Activated T-cell treated with anti-CD3 and anti-CD28 coated beads for 4 hours (primary cell): ENCODE measurements at places on chromosomes 7 and 10.

DNA sequence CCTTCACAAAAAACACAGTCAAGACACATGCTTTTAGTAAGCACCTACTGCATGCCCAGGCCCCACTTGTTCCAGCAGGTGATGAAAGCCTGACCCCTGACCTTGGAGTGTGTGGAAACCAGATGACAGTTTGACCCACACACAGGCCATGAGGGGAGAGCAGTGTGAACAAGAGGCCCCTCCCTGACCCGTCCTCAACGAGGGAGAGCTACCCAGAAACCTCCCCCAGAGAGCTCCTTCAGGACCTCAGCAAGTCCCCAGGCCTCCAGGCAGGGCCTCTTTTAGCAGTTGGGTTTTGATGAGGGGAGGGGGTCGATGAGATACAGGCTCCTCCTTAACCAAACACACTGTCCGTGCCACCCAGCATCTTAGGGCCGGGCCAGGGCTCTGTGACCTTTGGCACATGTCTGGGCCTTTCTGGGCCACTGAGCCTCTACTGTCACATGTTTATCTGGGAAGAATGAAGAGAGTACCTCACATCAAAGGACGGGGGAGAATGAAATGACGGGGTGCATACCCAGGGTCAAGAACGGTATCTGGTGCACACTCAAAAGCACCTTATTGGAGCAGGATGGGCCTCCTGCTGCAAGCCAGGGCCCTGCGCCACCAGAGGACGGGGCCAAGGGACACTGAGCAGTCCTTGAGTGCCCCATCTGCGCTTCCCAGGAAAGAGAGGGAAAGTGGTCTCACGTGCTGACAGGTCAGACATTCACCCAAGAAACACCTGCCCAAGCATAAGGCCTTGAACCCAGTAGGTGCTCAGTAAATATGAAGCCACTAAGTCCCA is 202.6 kb upstream of the ZMIZ1 start:
- DNase-seq = no peak

DNA sequence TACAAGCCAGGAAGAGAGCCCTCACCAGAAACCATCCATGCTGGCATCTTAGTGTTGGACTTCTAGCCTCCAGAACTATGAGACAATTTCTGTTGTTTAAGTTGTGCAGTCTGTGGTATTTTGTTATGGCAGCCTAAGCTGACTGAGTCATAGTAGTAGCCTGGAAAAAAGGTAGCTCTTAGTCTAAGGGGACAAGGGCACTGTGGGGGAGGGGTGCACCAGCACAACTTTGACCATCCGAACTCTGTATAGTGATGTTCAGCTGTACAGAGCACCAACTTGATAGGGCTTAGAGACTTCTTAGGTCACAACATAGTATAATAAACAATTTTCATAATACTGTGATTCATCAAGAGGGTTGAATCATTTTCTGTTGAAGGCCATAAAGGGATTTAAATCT is 14.3 kb downstream of the EIF4EBP2 start:
- DNase-seq = no peak

DNA sequence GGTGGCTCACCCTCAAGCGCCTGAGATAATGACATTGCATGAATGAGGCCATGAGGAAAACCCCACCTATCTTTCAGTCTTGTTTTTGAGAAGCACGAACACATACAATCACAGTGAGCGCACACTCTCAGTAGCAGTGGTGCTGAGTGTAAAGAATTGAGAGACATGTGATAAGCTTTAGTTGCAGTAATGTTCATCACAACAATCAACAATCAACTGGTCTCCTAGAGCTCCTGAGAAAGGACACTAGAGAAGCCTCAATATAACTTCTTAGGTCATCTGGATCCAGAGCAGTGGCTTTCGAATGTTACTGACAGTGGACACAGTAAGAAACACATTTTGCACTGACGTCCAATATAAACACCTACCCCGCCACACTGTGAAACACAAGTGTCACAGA is 12.8 kb downstream of the ERLIN1 start:
- no peak for DNase-seq

- no peak for DNase-seq
These were observed 82.0 kb downstream of the ELFN1 start for GRCh38 chr7:1752111-1752510.

DNA sequence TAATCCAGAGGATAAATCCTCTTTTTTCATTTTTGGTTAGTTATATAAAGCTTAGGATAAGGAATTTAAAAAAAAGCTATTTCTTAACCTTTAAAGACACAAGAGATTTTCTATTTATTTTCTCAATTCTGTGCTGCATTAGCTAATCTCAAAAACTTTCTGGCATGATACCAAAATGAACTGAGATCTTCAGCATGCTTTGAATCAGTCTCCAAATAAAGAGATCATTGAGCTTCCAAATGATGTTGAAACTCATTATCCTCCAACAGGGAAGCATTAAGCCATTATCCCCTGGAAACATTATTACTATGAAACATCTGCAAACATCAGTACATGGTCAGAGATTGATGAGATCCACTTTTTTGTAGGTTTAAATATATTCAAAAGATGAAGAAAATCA is 350.3 kb upstream of the TEX47 start:
- no peak for DNase-seq

GRCh38 chr10:112026438-112026837 is 157.1 kb downstream of the GPAM start:
- no peak for DNase-seq

GRCh38 chr7:7385421-7385820 is 150.3 kb downstream of the COL28A1 start:
- DNase-seq = no peak

- no peak for DNase-seq
These were observed 370.8 kb downstream of the PLXNA4 start for GRCh38 chr7:132205509-132205908.

DNA sequence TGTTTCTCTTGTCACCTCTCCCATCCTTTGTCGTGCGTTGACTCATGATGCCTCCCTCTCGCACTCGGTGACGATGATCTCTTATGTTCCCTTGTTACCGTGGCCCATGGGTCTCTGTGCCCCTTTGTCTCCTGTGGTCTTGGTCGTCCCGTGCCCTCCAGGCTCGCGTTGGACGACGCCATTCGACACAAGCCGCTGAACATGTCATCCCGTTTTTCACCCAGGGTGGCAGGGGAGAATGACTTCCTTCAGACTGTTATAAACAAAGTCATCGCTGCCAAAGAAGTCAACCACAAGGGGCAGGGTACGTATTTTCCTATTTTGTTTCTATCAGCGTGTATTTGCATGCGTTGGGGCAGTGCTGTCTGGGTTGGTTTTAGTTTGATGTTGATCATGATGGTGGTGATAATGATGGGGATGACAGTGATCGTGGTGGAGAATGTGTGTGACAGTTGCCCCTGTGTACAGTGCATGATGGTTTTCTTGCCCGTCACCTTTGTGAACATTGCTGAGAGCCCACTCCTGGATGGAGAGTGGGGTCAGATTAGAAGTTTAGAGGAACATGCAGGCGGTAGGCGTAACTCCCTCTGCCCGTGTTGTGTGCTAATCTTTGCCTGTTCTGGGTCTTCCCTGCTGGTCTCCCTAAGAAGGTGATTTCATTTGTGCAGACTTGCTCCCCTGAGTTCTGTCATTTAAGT is 107.0 kb downstream of the DOCK1 start:
- no peak for DNase-seq

- no peak for DNase-seq
These were observed 78.6 kb upstream of the GLI3 start for GRCh38 chr7:42315631-42316030.

DNA sequence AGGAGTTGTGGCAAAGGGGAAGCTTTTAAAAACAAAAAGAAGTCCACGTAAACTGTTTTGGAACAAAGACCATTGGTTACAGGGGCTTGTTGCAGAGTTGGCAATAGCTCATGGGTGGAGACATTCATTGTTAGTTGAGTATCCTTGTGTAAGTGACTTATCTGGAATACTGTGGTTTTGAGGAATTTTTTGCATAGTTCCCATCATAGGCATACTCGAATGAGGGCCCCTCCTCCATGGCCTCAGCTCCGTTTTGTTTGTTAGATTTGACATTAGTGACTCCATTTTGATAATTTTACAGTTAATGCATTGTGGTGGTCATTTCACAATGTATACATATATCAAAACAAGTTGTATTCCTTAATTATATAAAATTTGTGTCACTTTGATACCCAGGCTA is 12.8 kb upstream of the SMKR1 start:
- no peak for DNase-seq

DNA sequence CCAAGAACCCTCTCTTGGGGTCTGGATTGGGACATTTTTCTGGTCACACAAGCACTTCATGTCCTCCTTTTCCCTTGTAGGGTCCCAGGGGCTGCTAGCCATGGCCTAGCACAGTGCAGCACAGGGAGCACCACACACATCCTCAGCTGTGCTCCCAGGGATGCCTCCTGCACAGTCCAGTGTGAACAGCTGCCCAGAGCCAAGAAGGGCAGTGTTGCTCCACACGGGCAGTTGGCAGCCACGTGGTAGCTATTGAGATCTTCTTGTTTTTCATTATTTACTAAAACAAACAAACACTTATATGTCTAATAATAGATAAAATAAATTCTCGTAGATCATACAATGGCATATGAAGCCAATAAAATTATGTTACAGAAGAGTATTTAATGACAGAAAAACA is 13.9 kb upstream of the LANCL2 start:
- no peak for DNase-seq

DNA sequence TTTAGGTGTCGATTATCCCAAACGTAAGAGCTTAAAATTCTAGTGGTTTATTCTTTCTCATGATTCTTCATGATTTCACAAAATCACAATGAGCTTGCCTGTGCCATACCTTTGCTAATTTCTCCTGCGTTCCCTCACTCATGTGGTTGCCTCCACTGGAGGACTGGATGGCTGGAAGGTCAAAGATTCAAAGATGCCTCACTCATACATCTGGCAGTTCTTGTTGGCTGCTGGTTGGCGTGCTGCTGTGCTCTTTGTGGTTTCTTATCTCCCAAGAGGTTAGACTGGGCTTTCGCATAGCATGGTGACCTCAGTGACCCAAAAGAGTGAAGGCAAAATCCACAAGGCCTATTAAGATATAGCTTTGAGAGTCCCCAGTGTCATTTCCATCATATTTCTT is 877.6 kb upstream of the AUTS2 start:
- DNase-seq = no peak

DNA sequence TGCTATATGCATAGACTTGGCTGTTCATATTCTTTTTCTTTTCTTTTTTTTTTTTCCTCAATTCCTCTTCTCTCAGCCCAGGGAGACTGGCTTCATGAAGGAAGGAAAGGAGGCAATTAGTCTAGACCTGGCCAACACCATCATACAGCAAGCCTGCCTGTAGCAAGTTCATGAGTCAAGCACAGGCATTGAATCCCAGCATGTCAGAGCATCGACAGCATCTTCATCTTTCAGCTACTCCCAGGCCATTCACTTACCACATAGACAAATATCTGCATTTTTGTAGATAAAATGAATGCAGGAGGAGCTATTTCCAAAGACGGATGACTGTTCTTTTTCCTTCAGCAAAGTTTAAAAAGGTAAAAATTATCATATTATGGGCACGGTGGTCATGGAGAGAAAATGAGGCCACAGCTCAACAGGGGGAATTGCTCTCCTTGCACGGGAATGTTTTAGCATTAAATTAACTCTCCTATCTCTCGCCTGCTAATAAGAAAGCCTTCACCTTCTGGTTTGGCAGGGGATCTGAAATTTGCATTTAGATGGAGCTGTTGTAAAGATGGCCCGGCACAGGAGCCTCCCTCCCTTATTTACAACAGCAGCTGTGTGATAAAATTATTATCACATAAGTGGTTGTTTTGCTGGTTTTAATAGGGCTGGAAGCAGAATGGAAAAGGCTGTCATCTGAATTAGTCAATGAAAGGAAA is 626.5 kb upstream of the AUTS2 start:
- DNase-seq = no peak

- DNase-seq = no peak
These were observed 24.3 kb downstream of the HSPB1 start for GRCh38 chr7:76326646-76327233.
